ENCODE measurements at places on chromosomes 12 and 14.

DNA sequence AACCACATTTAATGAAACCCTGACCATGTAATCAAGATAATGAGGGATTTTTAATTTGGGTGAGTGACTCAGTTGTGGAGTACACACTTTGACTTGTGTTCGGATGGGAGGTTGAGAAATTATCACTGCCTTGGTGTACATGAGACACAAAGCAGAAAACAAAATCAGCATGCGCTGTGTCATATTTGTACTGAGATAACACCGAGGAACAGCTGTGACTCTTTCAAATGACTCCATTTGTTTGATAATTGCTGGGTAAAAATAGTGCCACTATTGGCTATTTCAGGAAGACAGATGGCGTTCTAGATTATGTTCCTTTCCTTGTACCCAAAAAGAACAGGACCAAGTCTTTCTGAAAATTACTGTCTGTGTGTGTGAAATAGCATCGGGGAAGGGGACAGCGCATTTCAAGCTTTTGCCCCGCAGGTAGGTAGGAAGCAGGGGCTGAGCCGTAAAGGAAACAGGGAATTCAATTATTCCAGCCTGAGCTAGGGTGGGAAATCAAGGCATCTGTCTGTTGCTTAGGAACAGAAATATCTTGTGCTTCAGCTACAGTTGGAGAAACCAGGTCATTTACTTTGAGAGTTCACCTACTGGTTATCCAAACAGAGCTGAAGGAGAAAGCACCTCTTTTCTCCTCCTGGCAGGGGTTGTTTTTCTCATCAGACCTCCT lies 114.3 kb downstream of the SNAPC1 start:
- H3K27ac ChIP-seq, result no peak overlapping the region
- no peaks in the 10 kb centered on the region for H3K36me3 ChIP-seq
- H3K27me3 ChIP-seq, result peaks cover 3% of the 10 kb centered on the region
- no peaks in the 10 kb centered on the region for H3K4me1 ChIP-seq
- no peak for DNase-seq

GRCh38 chr14:44846232-44846824 lies 115.4 kb downstream of the KLHL28 start:
- H3K27ac ChIP-seq, result no peak overlapping the region
- no peaks in the 10 kb centered on the region for H3K4me1 ChIP-seq
- DNase-seq, result no peak
- H3K27me3 ChIP-seq, result peaks cover 17% of the 10 kb centered on the region
- no peaks in the 10 kb centered on the region for H3K36me3 ChIP-seq
- H3K4me3 ChIP-seq, result no peak overlapping the region

DNA sequence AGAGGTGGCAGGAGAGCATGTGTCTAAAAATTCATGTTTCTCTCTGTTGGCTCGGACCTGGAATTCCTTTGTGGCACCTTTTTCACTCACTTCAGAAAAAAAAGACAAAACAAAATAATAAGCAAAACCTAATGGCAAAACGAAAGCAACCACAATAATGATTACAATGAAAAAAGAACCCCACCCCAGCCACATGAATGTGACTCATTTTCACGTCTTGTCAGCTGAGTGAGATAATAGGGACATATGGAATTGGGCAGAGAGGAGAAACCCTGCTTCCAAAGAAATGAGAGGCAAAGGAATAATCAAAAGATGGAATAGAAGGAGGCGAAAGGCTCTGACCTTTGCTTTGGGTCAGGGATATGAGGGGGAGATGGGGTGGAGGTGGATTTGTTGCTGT lies 143.4 kb downstream of the SLC8A3 start:
- DNase-seq, result no peak
- H3K4me1 ChIP-seq, result no peaks in the 10 kb centered on the region
- H3K4me3 ChIP-seq, result no peak overlapping the region
- no peaks in the 10 kb centered on the region for H3K36me3 ChIP-seq
- H3K27me3 ChIP-seq, result no peaks in the 10 kb centered on the region

DNA sequence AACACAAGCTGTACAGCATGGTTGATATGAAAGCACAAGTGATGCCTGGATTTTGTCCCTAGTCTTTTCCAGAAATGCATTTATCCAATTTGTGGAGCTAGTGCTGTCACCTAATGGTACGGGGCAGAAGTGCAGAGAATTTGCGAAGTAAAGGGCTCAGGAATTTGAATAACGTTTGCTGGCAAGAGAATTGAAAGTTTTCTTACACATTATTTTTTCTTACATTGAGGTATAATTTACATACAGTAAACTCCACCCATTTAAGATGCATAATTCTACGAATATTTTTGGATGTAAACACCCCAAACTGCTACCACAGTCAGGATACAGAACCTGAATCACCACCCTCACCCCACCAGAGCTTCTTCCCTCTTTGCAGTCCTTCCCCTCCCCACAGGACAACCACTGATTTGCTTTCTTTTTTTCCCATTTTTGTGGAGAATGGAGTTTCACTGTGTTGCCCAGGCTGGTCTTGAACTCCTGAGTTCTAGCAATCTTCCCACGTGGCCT lies 3.5 kb downstream of the AICDA start:
- H3K27me3 ChIP-seq, result no peaks in the 10 kb centered on the region
- H3K36me3 ChIP-seq, result no peaks in the 10 kb centered on the region
- H3K4me3 ChIP-seq, result no peak overlapping the region
- no peak for DNase-seq
- no peak overlapping the region for H3K27ac ChIP-seq

DNA sequence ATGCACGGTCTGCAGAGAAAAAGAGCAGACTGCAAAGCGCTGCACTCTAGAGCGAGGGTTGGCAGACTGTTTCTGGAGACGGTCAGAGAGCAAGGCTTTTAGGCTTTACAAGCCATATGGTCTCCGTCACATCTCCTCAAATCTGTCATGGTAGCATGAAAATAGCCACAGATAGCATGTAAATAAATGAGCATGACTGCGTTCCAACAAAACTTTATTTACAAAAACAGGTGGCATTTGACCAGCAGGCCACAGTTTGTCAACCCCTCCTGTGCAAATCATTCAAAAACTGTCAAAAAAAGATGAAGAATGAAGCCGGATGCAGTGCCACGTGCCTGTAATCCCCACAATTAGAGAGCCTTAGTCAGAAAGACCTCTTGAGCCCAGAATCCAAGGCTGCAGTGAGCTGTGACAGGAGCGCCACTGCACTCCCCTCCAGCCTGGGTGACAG lies 18.9 kb downstream of the SYNE3 start:
- no peak overlapping the region for H3K27ac ChIP-seq
- H3K4me1 ChIP-seq, result peaks cover 12% of the 10 kb centered on the region
- no peaks in the 10 kb centered on the region for H3K27me3 ChIP-seq

DNA sequence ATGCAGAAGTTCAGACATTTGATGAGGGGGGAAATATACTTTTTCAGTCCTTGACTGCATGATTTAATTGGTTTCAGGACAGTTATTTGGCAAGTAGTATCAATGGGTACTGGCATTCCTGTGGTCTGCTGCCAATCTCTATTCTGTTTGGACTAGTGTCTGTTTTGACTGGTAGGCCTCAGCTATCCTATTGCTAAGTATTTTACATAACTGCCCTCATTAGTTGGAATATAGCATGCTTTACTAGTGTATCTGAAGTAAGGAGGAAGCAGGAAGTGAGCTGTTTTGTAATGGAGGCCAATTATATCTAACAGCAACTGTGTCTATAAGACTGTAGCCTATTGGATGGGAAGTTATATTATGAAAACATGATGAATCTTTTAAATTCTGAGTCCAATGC lies 104.3 kb downstream of the FLRT2 start:
- no peak for DNase-seq
- H3K4me1 ChIP-seq, result no peaks in the 10 kb centered on the region
- H3K36me3 ChIP-seq, result no peaks in the 10 kb centered on the region
- H3K27ac ChIP-seq, result no peak overlapping the region
- H3K4me3 ChIP-seq, result no peak overlapping the region
- no peaks in the 10 kb centered on the region for H3K27me3 ChIP-seq

GRCh38 chr12:65602610-65603295 lies 221.5 kb upstream of the HMGA2 start:
- H3K36me3 ChIP-seq, result peaks cover 16% of the 10 kb centered on the region
- H3K4me1 ChIP-seq, result peaks cover 43% of the 10 kb centered on the region
- DNase-seq, result peak; percentile 90
- H3K27ac ChIP-seq, result peak overlapping the region; percentile 100
- peak overlapping the region; percentile 35 for H3K4me3 ChIP-seq

GRCh38 chr12:64531665-64532334 lies 78.5 kb upstream of the RASSF3 start:
- no peak for DNase-seq
- H3K36me3 ChIP-seq, result no peaks in the 10 kb centered on the region
- H3K4me3 ChIP-seq, result no peak overlapping the region

GRCh38 chr14:105845725-105846309 lies 319.4 kb downstream of the TMEM121 start:
- DNase-seq, result peak; percentile 41
- H3K36me3 ChIP-seq, result no peaks in the 10 kb centered on the region
- H3K4me3 ChIP-seq, result no peak overlapping the region
- H3K27me3 ChIP-seq, result no peaks in the 10 kb centered on the region
- H3K4me1 ChIP-seq, result no peaks in the 10 kb centered on the region
- no peak overlapping the region for H3K27ac ChIP-seq

DNA sequence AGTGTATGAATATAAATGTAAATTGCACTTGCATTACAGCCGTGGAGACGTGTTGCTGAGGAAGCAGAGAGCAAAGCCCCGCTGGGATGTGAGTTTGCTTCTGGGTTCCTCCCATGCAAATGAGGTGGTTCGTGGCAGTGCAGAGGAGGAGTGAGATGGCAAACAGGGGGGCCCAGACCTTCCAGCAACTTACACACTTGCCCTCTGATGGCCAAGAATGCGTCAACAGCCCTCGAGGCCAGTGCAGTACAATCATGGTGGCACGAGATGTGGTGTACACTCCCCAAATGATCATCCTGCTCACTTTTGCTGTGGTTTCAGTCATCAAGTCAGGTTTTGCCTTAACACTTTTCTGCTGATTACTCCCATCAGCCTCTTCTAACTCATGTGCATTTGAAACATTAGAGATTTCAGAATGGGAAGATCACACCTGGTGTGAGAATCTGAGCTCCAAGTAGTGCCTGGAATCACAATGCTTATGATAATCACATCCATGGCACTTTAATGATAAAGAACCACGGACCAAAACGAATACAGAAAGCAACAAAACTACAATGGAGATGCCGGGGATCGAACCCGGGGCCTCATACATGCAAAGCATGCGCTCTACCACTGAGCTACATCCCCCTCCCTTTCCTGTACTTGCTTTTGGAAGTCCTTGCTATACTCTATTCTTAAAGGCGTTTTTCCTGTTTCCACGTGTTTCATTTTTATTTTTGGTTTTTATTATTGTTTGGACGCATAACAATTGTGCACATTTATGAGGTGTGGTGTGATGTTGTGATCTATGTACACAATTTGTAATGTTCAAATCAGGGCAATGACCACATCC lies 7.0 kb upstream of the UBC start:
- peaks cover 61% of the 10 kb centered on the region for H3K4me1 ChIP-seq
- peak overlapping the region; percentile 100 for H3K27ac ChIP-seq
- no peak for DNase-seq
- no peaks in the 10 kb centered on the region for H3K36me3 ChIP-seq

- no peak overlapping the region for H3K27ac ChIP-seq
- H3K4me3 ChIP-seq, result no peak overlapping the region
- no peaks in the 10 kb centered on the region for H3K36me3 ChIP-seq
- H3K27me3 ChIP-seq, result peaks cover 35% of the 10 kb centered on the region
- no peaks in the 10 kb centered on the region for H3K4me1 ChIP-seq
These were observed 119.5 kb upstream of the RGS6 start for GRCh38 chr14:71812693-71813092.

- H3K36me3 ChIP-seq, result no peaks in the 10 kb centered on the region
- H3K27ac ChIP-seq, result no peak overlapping the region
- no peak overlapping the region for H3K4me3 ChIP-seq
- H3K27me3 ChIP-seq, result no peaks in the 10 kb centered on the region
- H3K4me1 ChIP-seq, result no peaks in the 10 kb centered on the region
- DNase-seq, result no peak
These were observed 549.7 kb upstream of the TMEM132C start for GRCh38 chr12:127717278-127717677.

DNA sequence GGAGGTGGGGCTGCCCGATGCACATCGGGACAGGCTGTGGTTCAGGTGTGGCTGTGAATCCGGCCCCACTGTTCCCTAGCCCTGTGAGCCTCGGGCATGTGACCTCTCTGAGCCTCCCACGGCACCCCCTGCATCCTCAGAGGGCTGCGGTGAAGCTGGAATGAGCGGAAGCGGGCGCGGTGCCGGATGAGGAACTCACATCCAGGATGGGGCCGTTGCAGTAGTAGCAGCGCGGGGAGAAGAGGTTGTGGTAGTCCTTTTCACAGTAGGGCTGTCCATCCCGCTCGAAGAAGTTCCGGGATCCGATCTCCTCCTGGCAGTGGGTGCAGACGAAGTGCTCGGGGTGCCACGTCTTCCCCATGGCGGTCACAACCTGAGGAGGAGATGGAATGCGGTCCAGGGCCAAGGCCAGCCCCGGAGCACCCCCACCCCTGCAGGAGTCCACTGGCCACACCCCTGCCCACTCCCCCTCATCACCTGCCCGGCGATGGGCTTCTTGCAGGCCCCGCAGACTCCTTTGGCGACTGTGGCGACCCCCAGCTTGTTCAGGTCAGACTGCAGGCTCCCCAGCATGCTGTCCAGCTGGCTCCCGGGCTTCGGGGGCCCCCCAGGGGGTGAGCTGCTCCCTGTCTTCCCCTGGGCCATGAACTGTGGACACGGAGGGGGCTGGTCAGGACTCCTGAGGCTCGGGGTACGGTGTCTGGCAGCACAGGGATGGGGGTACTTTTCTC lies 13.9 kb upstream of the RPLP0 start:
- H3K4me3 ChIP-seq, result no peak overlapping the region
- no peak overlapping the region for H3K27ac ChIP-seq
- no peaks in the 10 kb centered on the region for H3K27me3 ChIP-seq
- H3K36me3 ChIP-seq, result peaks cover 100% of the 10 kb centered on the region
- no peak for DNase-seq
- H3K4me1 ChIP-seq, result no peaks in the 10 kb centered on the region

DNA sequence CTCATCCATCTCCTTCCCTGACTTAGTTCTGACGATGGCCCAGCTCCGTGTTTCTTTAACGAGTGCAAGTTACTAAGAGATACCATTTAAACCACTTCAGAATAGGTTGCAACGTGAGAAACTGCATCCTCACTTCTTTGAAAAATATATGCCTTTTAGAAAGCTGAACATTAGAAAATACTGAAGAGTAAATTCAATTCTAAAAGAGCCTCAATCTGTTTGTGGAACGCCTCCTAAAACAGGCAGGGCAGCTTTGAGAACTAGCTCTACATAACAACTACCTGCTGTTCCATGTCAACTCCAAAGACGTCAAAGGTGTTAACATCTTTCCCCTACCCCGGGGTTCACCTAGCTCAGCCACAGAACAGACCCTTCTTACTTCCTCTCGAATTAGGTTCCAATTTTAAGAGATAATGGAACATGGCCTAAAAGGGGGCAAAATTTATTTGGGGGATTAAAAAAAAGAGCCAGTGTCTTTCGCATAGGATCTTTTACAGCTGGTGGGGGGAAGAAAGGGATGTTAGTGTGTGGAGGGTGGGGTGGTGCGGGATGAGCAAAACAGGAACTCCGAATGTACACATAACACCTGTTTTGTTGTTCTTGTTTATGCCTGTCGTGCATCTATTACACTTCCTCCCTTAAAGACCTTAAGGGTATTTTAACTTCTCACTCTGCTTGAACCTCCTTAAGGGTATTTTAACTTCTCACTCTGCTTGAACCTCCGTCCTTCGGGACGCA lies 3.3 kb downstream of the BHLHE41 start:
- peaks cover 20% of the 10 kb centered on the region for H3K27me3 ChIP-seq
- H3K4me1 ChIP-seq, result no peaks in the 10 kb centered on the region
- DNase-seq, result no peak
- no peak overlapping the region for H3K27ac ChIP-seq
- H3K4me3 ChIP-seq, result peak overlapping the region; percentile 31

Measured in RWPE2 (cell line).